NCI-H460 (cell line): ENCODE measurements at places on chromosomes 16 and 17.
A peak's percentile ranks its signal among the peaks of the same experiment; 100 is the strongest.

GRCh38 chr16:79707876-79708275, 107.3 kb upstream of the MAF start:
- peak; percentile 6 for DNase-seq

GRCh38 chr17:74737299-74738050, 419 bp downstream of the RAB37 start:
- DNase-seq: no peak

DNA sequence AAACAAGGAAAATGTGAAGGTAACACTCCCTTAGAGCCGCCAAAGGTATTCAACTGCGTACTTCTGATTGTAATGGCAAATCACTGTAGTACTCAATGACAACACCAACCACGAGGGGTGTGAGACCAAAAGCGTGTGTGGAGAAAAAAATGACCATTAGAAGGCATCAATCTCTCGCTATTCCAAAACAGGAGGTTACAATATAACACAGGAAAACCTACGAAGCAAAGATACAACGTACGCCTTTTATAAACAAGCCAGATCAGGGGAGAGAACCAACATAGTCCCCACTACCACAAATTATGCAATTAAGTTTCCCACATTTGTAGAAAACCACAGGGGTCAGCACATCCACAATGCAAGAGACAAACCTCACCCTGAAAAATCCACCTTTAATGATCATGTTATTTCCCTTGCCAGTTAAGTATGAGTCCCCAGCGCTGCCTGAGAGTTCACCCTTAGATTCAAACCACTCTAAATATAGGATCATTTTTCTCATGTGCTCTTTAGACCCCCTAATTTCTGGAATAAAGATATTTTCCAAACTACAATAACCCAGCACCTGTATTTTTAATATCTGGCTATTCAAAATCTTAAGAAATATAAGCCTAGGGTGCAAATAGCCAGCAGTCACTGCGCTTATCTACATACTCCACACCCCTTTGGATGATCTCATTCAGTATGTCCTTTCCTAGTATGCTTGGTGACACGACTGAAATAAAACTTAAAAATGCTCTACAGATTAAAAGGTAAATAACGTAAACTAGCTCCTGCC, 12.4 kb downstream of the TEX14 start:
- DNase-seq: peak; percentile 99

- no peak for DNase-seq
Observed at GRCh38 chr17:72008236-72008876, 112.5 kb upstream of the SOX9 start.

DNA sequence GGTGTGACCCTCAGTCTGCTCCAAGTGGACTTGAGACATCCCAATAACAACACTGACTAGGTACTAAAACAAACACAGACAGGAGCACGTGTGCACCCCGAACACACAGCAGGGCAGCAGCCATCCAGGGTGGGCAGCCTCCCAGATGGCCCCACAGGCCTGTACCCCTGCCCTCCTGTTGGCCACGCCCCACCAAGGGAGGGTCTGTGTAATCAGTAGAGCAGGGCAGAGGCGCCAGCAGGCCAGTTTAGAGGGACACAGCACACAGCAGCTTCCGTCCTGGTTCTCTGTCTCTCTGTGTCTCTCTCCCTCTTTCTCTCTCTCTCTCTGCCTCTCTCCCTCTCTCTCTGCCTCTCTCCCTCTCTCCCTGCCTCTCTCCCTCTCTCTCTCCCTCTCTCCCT, 21.4 kb downstream of the ACTG1 start:
- peak; percentile 14 for DNase-seq

GRCh38 chr17:27633312-27634025, 2.5 kb downstream of the LGALS9 start:
- no peak for DNase-seq

DNA sequence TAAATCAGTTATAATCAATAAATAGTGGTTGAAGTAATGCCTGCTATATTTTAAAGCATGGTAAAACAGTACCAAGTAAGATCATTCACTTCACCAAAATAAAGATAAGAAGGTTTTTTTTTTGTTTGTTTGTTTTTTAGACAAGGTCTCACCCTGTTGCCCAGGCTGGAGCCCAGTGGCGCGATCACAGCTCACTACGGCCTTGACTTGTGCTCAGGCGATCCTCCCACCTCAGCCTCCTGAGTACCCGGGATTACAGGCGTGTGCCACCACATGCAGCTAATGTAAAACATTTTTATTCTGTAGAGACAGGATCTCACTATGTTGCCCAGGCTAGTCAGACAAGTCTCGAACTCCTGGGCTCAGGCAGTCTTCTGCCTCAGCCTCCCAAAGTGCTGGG, 84.5 kb upstream of the NETO2 start:
- DNase-seq: no peak

DNA sequence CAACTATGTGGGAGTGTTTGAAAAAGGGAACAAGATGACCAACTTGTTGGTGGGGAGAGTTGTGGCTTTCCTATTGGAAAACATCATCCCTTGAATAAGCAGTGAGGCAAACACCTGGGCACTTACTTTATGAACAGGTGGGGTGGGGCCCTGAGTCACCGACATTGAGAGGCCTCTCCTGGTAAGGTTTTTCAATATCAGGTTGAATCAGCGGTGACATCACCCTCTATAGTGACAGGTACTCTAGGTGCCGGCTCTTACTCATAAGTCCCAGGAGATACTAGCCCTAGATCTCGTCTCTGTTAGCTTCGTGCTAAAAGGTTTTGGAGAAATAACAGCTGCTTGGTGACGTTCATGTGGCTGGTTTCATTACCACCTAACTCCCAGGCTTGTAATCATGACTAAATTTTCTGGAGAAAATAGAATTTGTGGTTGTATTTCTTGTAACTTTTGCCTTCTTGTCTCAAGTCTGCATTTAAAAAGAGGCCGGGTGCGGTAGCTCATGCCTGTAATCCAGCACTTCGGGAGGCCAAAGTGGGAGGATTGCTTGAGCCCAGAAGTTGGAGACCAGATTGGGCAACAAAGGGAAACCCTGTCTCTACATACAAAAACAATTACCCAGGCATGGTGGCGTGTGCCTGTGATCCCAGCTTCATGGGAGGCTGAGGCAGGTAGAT, 19.3 kb downstream of the CDH1 start:
- DNase-seq: no peak
